ENCODE measurements at places on chromosomes 7 and 10. TPM values are rescaled to one million over a fixed set of nuclear protein-coding genes. Genes with fewer than 3 reads are reported as not detected.

- DNase-seq: no peak
These were observed 251.1 kb downstream of the INHBA start for GRCh38 chr7:41451826-41452225.

GRCh38 chr7:151905766-151906165 is 28.9 kb upstream of the PRKAG2 start:
- DNase-seq: no peak

- no peak for DNase-seq
These were observed 108.6 kb upstream of the ARID5B start for GRCh38 chr10:61792921-61793320.

DNA sequence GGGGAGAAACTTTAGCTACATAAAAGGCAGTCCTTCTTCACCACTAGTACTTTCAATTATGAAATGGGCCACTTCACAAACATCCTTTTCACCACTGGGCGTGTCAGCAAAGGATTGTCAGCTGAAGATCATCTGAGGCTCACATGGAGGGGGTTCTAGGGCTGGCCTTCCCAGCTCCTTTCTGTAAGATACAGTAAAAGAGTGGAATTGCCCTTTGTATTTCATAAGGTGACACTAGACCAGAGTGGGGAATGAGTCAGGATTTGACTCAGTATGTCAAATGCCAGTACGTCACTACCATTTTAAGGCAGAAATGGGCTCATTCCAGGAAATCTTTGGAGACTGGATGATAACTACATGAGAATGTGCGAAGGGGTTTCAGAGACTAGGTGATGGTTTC is 21.2 kb upstream of the BLOC1S2 start:
- DNase-seq: no peak

Gene GALNT17
- total RNA-seq: 11.4 TPM

GRCh38 chr7:124686543-124687171 is 78.9 kb downstream of the GPR37 start:
- no peak for DNase-seq

Gene ACTR1A
- total RNA-seq: 54.5 TPM

DNA sequence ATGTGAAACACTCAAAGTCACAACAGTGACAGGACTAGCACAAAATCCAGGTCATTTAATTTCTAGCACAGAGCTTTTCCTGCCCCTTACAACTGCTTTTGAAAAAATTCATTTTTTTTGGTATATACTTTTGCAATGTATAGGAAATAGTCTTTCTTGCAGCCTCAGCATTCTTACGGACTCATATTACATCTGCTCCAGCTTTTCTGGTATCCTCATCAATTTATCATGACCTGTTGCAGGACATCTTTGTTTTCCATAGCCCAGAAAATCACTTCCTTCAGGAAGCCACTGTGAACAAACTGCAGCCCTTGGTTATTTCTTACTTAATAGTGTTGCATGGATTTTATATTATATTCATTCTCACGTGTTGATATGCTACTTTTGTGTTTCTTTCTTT is 347.9 kb upstream of the MTPN start:
- no peak for DNase-seq

GRCh38 chr10:111347386-111348013 is 270.7 kb downstream of the ADRA2A start:
- peak; percentile 76 for DNase-seq

Gene SLC26A4
- total RNA-seq: 0.11 TPM

Gene KNDC1
- 7.1 TPM for total RNA-seq

- peak; percentile 58 for DNase-seq
These were observed 120.1 kb downstream of the WDFY4 start for GRCh38 chr10:48804740-48805182.

GRCh38 chr7:641269-641671 is 85.2 kb upstream of the DNAAF5 start:
- DNase-seq: no peak
